ENCODE measurements at places on chromosomes 11 and 22. TPM values are rescaled to one million over a fixed set of nuclear protein-coding genes. Genes with fewer than 3 reads are reported as not detected.

PGA4 gene
- total RNA-seq, result not detected

HTATIP2 gene
- total RNA-seq, result 27.9 TPM

GRAP2 gene
- total RNA-seq, result not detected

PRG3 gene
- total RNA-seq, result not detected

SMIM35 gene
- total RNA-seq, result not detected

EFEMP2 gene
- total RNA-seq, result 57.3 TPM

OR52E8 gene
- not detected for total RNA-seq

TRIM64C gene
- total RNA-seq, result not detected

TBX1 gene
- 2.8 TPM for total RNA-seq

GVQW3 gene
- total RNA-seq, result 4.2 TPM

EHF gene
- total RNA-seq, result 0.18 TPM

MED15 gene
- total RNA-seq, result 44.2 TPM

BARX2 gene
- not detected for total RNA-seq

ASCC2 gene
- total RNA-seq, result 22.4 TPM

VSTM5 gene
- 0.25 TPM for total RNA-seq

DYNC2H1 gene
- total RNA-seq, result 74.0 TPM

MFNG gene
- total RNA-seq, result 0.36 TPM

IGF2 gene
- total RNA-seq, result 3.3 TPM

CARD18 gene
- not detected for total RNA-seq

RTN4R gene
- not detected for total RNA-seq

PPM1F gene
- 27.1 TPM for total RNA-seq

GSTP1 gene
- 172 TPM for total RNA-seq

KIAA1671 gene
- total RNA-seq, result 10.7 TPM

UBQLN3 gene
- total RNA-seq, result not detected

CD3E gene
- total RNA-seq, result not detected

CD3D gene
- not detected for total RNA-seq

DEFB131B gene
- total RNA-seq, result not detected

EXPH5 gene
- 1.1 TPM for total RNA-seq

KLHL22 gene
- total RNA-seq, result 29.6 TPM

POU2AF2 gene
- not detected for total RNA-seq

RPS6KB2 gene
- 35.6 TPM for total RNA-seq

OR5B2 gene
- 0.65 TPM for total RNA-seq

OR8G1 gene
- not detected for total RNA-seq

NCR3LG1 gene
- total RNA-seq, result 4.6 TPM

MEI1 gene
- not detected for total RNA-seq

CARNS1 gene
- total RNA-seq, result 0.16 TPM

LARGE2 gene
- total RNA-seq, result not detected

TPP1 gene
- total RNA-seq, result 49.3 TPM

GANAB gene
- 208 TPM for total RNA-seq

MS4A15 gene
- not detected for total RNA-seq

DBX1 gene
- total RNA-seq, result not detected

SLC5A4 gene
- total RNA-seq, result not detected

POU2AF3 gene
- total RNA-seq, result 0.45 TPM

HPX gene
- not detected for total RNA-seq

CSRP3 gene
- total RNA-seq, result 0.27 TPM

TMEM191C gene
- total RNA-seq, result 0.08 TPM

HOATZ gene
- not detected for total RNA-seq

All from fibroblast of the aortic adventitia (primary cell).